ENCODE measurements at places on chromosomes 1 and 21. TPM values are rescaled to one million over a fixed set of nuclear protein-coding genes. Genes with fewer than 3 reads are reported as not detected.

The PGLYRP4 gene
- total RNA-seq, result not detected

The CXADR gene
- 12.2 TPM for total RNA-seq

The SLC2A5 gene
- total RNA-seq, result 0.31 TPM

The SHE gene
- 0.10 TPM for total RNA-seq

The AGO3 gene
- 7.0 TPM for total RNA-seq

The TMEM201 gene
- 14.6 TPM for total RNA-seq

The KRTAP12-3 gene
- not detected for total RNA-seq

The OR2M4 gene
- not detected for total RNA-seq

The SAMSN1 gene
- not detected for total RNA-seq

The FAF1 gene
- 38.8 TPM for total RNA-seq

The SPATA45 gene
- not detected for total RNA-seq

The A3GALT2 gene
- not detected for total RNA-seq

The HDGF gene
- total RNA-seq, result 442 TPM

The TACSTD2 gene
- total RNA-seq, result not detected

The AIRE gene
- total RNA-seq, result not detected

The GFI1 gene
- 0.67 TPM for total RNA-seq

The GBP2 gene
- total RNA-seq, result 0.98 TPM

The CLCA1 gene
- total RNA-seq, result not detected

The PIAS3 gene
- 40.2 TPM for total RNA-seq

The SNX27 gene
- 7.5 TPM for total RNA-seq

The UBXN10 gene
- total RNA-seq, result not detected

The MIXL1 gene
- total RNA-seq, result not detected

The TBX15 gene
- total RNA-seq, result not detected

The PYHIN1 gene
- total RNA-seq, result not detected

The OLFML2B gene
- 0.61 TPM for total RNA-seq

The ELAPOR1 gene
- 0.63 TPM for total RNA-seq

The F3 gene
- 5.8 TPM for total RNA-seq

The KRTAP21-2 gene
- total RNA-seq, result not detected

The FAM72C gene
- total RNA-seq, result 5.7 TPM

The LENEP gene
- not detected for total RNA-seq

The LDLRAD2 gene
- 0.02 TPM for total RNA-seq

The CR2 gene
- not detected for total RNA-seq

The EIF4G3 gene
- 18.9 TPM for total RNA-seq
